ENCODE measurements at places on chromosomes 5 and 9.

DNA sequence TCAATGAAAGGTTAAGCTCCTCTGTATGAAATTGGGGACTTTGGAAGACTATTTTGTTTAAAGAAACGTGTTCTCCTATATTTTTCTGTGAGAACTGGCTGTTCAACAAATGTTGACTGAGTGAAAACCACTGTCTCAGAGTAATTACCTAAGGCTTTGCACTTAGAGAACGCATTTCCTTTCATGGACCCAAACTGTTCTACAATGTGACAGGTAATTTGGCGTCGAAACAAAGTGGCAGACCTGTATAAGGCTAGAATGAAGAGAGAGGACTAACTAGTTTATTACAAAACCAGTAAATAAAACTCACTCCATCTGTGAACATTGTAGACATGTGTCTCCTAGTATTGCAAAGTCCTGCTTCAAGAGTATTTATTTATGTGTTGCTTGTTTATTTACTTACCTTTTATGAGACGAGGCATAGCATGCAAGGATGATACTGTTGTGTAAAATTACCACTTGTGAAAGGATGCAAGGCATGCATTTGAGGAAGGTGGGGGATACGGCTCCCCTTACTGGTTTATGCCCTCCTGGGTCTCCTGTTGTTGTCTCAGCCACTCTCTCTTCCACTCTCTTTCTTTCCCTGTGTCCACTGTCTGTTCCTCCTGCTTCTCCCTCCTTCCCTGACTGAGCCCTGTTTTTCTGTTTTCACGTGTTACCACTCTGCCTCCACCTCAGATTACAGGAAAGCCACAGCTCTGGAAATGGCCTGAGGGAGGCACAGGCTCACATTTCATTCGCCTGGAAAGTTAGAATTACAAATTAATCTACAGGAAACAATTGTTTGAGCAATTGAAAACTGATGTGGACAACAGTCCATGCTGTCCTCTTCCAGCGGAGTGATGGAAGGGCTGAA, 444.0 kb upstream of the ZNF608 start:
- DNase-seq = no peak

GRCh38 chr9:97984188-97985057, 1.3 kb downstream of the ANP32B start:
- DNase-seq = peak; percentile 71

DNA sequence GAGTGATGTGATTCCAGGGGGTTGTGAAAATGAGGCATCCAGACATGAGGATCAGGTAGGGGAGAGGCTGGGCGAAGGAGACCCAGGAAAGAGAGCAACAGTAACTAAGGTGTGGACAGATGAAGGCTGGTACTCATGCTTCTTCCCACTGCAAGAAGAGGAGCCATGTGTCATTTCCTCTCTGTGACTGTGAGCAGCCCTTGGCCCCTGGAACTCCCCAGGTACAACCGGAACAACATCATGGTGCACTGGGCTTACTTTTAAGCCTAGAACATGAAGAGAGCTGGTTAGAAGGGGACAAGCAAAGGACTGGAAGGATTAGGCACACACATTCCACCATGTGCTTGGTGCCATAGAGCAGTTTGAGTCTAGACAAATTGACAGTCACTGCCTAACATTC, 10.9 kb upstream of the IL12B start:
- DNase-seq = no peak

DNA sequence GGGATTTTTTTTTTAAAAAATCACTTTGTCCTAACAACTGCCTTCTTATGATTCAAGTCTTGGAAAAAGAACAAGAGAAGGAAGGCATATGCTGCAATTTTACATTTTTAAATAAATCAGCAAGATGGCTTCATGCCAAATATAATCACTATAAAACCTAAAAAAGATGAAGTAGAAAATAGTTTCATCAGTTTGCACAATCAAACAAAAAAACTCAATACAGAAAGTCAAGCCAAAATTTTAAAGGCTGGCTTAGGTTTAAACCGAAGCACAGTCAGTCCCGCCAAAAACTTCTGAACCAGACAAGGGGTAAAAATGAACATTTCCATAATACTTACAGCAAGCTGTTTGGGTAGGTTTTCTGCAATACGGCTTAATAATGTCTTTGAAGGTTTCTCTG, 57.3 kb downstream of the ZFR start:
- DNase-seq = no peak

Data from T-helper 9 cell (primary cell).